Fibroblast of lung (primary cell): ENCODE measurements at places on chromosomes 13 and 19. TPM values are rescaled to one million over a fixed set of nuclear protein-coding genes. Genes with fewer than 3 reads are reported as not detected.

DNA sequence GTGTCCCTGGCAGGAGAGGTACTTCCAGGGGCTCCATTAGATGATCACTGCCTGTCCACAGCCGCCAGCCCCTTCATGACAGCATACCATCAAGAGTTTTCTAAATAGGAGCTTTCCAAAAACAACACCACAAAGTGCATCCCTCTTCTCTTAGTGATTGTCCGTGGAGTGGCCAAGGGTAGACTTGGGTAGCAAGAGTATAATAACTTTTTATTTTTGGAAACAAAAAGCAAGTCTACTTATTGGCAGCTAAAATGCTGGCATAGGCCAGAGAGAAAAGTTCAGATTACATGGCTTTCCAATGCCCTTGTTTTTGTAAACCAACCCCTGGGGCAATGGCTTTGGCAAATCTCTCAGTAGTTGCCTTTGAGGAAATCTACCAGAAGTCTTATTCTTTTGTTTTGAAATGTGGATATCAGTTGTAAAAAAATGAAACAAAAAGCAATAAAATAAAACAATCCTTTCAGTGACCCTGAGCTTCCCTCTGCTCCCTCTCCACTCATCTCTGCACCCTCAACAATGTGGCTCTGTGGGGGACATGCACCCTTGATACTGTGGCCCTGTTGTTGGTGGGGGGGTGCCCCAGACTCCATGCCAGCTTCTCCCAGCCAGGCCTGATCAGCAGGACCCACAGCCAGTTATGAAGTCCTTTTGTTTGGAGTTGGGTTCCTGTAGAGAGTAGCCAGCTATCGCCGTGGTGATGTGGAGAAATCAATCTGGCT lies 294.1 kb downstream of the DLEU7 start:
- DNase-seq = no peak

- DNase-seq = no peak
These were observed 2.7 kb downstream of the PRKACA start for GRCh38 chr19:14114854-14115253.

DNA sequence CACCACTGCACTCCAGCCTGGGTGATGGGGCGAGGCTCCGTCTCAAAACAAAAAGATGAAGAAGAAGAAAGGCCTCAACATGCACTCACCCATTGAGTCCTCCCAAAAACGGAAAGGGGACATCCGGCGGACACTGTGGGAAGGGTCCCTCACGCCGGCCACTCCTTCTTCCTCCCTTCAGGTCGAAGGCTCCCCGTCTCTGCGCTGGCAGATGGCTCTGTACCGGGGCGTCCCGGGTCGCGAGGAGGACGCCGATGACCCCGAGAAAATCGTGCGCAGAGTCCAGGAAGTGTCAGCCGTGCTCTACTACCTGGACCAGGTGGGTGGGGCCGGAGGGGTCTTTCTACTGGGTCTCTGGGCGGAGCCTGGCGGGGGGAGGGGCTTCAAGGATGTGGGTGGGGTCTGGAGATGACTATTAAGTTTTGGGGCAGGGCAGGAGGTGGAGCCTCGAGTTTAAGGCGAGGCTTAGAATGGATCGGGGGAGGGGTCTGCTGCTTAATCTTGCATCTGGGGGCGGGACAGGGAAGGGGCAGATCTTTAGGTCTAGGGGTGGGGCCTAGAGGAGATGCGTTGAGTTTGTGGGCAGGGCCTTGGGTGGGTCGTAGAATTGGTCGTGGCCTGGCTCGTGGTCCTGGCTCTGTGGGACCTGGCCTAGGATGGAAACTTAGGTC lies 90.2 kb downstream of the MAP4K1 start:
- DNase-seq = no peak

SLC6A16 gene
- total RNA-seq = under 0.01 TPM in 2 replicates

DNA sequence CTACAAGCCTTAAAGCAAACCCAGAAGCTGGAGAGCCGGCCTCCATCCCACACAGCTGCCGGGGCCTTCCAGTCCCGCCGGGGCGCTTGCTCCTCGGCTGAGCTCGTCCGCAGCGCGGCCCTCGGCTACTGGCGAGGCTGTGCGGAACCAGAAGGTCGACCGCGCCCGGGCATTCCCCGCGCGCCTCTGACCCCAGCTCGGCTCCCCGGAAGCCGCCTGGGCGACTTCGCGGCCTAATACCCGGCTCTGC lies 863 bp downstream of the ANKRD10 start:
- DNase-seq = no peak

GRCh38 chr13:77423296-77423695 lies 96.4 kb upstream of the MYCBP2 start:
- no peak for DNase-seq

DNA sequence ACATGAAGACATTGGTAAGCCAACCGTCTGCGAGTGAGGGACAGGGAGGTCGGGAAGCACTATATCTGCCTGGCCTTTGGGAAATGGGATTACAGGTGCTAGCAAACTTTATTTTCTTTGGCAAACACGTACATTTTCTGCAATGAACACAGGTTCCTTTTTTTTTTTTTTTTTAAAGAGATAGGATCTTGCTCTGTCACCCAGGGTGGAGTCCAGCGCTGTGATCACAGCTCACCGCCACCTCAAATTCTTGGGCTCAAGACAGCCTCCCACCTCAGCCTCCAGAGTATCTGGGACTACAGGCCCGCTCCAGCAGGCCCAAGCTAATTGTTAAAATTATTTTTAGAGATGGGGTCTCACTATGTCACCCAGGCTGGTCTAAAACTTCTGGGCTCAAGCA lies 24.2 kb downstream of the ELAVL1 start:
- no peak for DNase-seq

GRCh38 chr13:110266983-110267382 lies 40.0 kb downstream of the COL4A1 start:
- DNase-seq = no peak

DNA sequence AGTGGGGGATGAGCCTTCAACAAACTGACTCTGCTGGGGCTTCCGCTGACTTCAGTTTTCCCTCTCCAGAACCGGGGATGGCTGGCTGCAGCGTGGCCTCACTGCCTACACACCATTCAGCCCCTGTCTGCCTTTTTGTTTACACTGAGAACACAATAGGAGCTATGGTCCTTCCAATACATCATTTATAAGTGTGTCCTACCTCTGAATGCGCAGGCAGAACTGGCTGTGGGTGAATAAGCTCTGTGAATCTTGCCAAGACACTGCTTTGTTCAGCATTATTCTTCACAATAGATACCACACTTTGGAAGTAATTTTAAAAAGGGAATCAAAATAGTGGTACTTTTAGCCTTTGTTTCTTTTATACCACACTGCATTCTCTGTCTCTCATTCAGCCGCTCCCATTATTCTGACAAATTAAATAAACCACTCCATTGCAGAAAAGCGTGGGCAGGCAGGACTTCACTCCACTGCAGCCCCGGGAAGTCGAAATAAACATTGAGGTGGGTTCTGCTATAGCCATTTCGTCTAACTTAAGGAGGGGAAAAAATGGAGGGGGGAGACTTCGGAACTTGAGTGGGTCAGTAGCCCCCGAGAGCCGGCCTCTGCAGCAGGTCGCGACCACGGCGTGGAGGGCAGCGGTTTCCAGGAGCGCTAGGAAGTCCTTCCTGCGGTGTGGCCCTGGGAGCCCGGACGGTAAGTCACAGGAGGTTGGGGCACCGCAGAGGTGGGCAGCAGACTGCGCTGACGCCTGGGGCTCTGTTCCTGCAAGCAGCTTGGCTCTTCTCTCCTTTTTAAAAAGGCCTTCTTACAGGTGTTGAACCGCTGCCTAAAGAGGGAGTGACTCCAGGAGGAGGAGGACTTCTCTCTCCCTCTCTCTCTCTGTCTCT lies 94.8 kb upstream of the SOX1 start:
- no peak for DNase-seq

DNA sequence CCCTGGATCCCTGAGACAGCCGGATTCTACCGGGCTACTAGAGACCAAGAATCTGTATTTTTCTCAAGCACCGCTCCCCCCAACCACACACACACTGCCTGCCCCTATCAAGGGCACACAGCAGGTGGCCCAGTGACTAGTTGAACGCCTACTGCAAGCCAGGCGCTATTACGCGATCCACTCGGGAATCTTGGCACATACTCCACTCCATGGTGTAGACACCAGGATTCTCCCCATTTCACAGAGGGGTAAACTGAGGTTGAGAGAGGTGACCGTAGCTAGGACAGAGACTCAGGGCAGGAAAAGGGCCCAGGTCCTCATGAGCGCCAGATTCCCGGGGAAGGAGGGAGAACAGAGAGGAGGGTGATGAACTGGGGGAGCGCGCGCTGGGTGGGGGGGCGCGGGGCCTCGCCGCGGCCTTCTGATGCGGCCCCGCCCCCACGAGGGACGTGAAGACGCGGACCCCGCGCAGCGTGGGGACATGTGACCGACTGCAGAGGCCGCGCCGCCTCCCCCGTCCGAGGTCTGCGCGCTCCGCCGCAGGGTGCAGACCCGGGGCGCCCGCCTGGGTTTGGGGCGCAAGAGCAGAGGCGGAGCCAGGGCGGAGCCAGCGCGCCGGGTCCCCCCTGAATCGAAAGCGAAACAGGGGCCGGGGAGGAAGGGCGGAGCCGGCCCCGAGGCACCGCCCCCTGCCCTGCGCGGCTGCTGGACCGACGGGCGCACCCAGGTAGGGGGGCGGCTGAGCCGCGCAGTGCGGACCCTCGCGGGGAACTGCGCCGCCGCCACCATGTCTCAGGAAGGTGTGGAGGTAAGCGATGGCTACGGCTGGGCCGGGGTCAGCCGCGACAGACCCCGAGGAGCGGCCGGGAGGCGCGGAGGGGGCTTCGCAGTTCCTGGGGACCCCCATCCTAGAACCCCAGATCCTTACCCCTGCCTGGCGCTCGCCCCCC lies at the start of gene SHFL:
Gene SHFL (plus strand): TSS at position 677 of the 950 bp plus-strand sequence. CDS start 111 bp downstream, at position 788.
- peak; percentile 43 for DNase-seq

- DNase-seq = peak; percentile 62
These were observed 87.6 kb upstream of the SLC15A1 start for GRCh38 chr13:98839856-98840769.

CATSPERD gene
- not detected in 2 replicates for total RNA-seq

TNNT1 gene
- 7.4 and 10.4 TPM in 2 replicates for total RNA-seq

CDX2 gene
- not detected in 2 replicates for total RNA-seq

DNA sequence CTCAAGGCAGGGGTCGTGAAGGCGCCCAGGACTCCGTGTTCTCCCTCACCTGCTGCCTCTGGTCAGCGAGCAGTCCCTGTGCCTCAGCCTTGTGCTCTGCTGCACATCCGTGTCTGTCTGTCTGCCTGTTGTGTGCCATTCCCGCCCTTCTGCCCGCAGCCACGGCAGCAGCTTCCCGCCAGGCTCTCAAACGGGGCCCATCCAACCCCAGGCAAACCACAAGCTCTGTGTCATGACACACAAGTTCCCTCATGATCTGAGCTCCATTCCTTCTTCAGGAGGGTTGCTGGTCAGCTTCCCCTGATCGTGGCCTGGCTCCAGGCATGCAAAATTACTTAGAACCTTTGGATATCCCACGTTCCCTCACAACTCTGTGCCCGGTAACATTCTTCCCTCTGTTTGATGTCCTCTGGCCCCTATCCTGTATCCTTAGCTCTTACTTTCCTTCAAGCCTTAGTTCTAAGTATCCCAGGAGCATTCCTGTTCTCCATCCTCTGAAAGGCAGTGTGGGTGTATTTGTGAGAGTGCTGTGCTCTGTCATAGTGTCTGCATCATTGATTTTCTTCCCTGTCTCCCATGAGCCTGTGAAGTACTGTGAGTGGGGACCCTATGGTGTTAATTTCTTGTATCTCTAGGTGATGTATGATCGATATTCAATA lies 3.2 kb downstream of the GPR183 start:
- DNase-seq = no peak

- no peak for DNase-seq
These were observed at the start of gene NPAS1 for GRCh38 chr19:47019431-47020041. Gene NPAS1, plus strand, starts transcription at chr19:47019837. Its CDS starts 1,211 bp downstream, at chr19:47021048.

DNA sequence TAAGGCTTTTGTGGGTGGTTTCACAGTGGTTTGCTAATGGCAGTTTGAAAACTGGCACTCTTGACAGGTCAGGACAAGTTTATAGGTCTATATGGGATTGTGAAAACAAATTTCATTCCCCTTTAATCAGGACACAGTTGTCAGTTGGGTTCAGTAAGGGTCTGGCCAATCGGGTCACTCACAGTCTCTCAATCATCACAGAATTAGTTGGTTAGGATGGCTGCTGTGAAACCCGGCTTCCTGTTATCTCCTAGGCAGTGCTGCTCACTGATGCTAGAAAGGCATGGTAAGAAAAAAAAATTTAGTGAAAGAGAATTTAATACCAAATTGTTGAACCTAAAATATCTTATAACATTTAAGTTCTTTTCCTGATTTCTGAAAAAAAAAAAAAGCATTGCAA lies 1730.1 kb downstream of the EFNB2 start:
- DNase-seq = no peak

DNA sequence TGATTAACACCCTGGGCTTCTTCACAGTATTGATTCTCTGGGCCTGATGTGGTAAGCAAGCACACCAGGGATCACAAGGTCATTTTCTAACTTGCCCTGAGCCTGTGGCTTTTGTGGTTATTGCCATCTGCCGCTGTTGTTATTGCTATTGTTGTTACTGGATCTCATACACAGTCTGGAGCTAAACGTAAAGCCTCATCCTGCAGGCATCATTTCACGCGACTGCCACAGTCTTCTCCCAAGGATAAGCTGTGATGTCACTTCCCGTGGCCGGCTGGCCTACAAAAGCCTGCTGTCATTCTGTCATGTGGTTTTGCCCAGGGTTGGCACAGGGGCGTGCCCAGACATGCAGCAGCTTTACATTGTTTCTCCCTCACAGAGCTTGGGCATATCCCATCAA lies 154.0 kb upstream of the GPR12 start:
- peak; percentile 5 for DNase-seq

DNA sequence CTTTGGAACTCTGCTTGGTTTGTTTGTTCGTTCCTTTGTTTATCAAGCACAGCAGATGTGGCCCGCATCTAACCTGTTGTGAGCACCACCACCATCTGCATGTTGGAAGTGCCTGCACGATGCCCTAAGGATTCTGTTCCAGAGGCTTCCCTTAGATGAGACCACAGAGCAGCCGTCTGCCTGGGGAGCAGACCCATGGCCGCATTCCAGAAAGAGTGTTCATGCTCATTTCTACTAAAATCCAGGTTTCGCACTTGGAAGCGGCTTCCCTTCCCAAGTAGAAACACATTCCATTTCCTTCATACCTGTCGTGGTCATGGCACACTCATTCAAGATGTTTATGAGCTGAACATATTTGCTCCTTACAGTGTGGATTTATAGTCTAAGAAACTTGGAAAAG lies 27.2 kb downstream of the COL4A2 start:
- peak; percentile 96 for DNase-seq

DNA sequence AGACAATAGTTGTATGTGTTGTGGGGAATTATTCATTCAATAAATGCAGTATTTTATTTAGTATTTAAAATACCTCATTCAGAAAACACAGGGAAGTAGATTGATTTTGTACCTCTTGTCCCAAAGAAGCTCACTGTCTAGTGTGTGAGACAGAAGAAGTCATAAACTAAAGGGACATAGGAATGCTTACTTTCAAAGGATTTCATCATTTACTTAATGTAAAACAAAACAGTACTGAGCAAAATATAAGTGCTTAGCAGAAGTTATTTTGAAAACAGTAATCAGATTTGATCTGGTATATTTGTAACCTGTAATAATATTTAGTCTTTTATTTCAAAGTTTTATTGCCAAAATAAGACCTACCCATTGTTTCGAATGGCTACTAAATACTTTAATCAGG lies 117.9 kb downstream of the TDRD3 start:
- no peak for DNase-seq
